ENCODE measurements at places on chromosomes 11 and 22.

DNA sequence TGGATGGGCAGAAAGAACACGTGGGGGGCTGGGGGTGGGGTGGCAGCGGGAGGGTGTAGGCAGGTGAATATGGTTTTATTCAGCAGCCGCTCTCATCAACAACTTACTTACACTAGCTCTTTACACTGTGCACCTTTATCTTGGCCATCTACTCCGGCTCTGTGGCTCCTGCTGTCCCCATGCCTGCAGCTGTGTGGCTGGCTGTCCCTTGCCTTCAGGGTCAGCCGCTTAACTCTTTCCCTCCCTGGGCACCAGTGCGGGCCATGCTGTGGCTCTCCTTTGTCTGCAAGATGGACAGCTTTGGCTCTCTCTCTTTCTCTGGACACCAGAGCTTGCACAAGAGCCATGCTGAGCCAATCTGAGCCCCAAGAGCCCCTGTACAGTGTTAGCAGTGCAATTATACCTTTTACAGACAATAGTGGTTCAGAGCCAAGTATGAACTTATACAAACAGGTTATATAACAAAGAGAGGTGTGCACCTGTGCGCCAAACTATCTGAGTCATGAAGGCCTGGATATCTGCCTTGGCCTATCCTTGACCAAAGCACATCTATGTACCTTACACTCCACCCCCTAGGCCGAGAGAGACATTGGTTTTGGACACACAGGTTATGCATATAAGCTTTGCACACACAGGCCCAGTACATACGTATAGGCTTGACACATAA is 94.3 kb upstream of the CTSC start:
- no peak for DNase-seq

- DNase-seq, result peak; percentile 84
Observed at GRCh38 chr22:26835929-26836528, 178.6 kb downstream of the MIAT start.

GRCh38 chr11:117950993-117951961 is 22.1 kb upstream of the TMPRSS13 start:
- peak; percentile 76 for DNase-seq

DNA sequence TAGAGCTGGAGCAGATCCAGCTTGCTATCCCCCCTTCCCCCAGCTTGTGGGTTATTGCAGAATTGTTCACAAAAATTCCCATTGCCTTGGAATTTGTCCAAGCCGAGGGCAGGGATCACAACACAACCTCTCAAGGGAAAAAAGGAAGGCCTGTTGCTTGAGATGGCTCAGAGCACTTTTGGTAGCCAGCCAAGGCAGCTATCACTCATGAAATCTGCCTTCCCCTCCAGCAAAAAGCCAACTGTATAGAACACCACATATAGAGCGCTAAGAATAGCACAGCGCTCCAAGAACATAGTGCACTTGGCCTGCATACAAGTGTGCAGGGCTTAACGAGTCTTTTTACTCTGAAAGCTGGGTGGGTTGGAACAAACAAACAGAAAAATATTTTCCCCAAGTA is 46.2 kb downstream of the FAM83F start:
- DNase-seq, result no peak

DNA sequence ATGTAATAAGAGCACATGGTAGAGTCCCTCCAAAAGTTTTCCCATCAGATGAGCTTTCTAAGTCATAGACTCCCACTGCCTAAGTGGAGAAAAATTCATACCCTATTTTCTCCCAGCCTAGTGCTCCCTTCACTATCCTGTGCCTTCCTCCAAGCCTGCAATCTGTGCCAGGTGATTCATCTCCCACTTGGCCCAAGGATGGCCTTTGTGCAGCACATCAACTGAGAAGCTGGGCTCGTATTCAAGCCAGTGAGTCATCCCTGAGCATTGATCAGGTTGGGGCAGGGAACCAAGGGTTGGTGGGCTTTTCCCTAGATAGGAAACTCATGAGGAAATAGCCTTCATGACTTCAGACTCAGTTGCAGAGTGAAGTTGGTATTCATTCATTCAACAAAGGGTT is 64.6 kb downstream of the PANX1 start:
- no peak for DNase-seq

DNA sequence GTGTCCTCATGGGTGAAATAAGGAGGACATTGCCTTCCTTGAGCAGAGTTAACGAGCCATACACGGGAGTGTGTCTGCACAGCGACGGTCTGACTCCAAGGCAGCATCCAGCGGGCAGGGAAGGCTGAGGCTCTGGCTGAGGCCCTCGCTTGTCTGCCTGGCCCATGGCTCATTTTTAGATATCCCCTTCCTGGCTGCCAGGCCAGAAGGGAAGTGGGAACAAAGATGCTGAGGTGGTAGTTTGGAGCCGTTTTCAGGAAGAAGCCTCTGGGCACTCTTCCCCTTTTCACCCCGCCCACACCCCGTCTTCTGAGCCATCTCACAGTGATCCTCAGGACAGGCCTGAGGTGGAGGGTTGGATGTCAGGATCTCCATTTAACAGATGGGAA is 3.0 kb upstream of the SLCO2B1 start:
- DNase-seq, result no peak

GRCh38 chr22:29269230-29269604 is 1.1 kb downstream of the EWSR1 start:
- DNase-seq, result no peak

- no peak for DNase-seq
Observed at GRCh38 chr11:108973402-108974162, 308.7 kb downstream of the DDX10 start.

- peak; percentile 66 for DNase-seq
Observed at GRCh38 chr22:30876915-30877553, 91.5 kb downstream of the MORC2 start.

DNA sequence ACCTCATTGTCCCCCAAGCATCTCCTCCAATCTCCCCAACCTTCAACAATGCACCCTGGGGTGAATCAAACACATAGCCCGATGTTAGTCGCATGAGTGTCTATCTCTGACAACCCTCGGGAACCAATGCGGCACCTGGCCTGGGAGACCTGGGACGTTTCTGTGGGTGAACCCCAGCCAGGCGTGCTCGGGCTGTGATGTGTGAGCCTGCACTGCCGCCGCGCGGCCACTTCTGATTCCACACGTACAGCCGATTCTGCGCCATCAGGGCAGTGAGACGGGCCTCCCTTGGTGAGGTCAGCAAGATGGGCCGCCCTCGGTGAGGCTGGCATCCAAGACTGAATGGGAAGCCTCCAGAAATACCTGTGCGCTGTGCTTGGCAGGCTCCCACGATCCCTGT is 5.2 kb upstream of the H19 start:
- DNase-seq, result no peak

GRCh38 chr11:112216561-112217105 is 9.6 kb upstream of the PTS start:
- DNase-seq, result no peak

Data from Karpas-422 (cell line).